ENCODE measurements at places on chromosomes 7 and 10. TPM values are rescaled to one million over a fixed set of nuclear protein-coding genes. Genes with fewer than 3 reads are reported as not detected.

AKR1C3 gene
- 0.22 TPM for polyA plus RNA-seq

- H3K27me3 ChIP-seq: no peaks in the 10 kb centered on the region
- DNase-seq: no peak
- H3K36me3 ChIP-seq: no peaks in the 10 kb centered on the region
- no peak overlapping the region for H3K27ac ChIP-seq
- no peaks in the 10 kb centered on the region for H3K4me1 ChIP-seq
Observed at GRCh38 chr10:84521468-84521867, 193.1 kb downstream of the CCSER2 start.

GRCh38 chr10:95814011-95814727, 58.2 kb downstream of the ENTPD1 start:
- H3K4me1 ChIP-seq: peaks cover 15% of the 10 kb centered on the region
- no peaks in the 10 kb centered on the region for H3K36me3 ChIP-seq
- peak overlapping the region; percentile 58 for H3K27ac ChIP-seq
- peak; percentile 89 for DNase-seq

DNA sequence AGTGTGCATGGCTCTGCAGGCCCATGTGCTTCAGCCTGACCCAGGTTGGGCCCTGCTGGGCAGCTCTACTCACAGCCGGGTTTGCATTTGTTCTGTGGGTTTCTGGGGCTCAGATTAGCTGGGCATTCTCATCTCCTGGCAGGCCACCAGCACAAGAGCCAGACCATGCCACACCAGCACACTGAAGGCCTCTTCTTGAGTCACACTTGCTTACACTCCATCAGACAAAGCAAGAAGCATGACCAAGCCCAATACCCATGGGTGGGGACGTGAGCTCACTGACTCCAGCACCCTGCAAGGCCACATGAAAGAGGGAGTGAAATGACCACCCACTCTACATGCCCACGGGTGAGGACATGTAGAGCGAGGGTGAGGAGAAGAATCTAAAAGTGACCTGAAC, 257.8 kb upstream of the PPP2R2D start:
- no peak overlapping the region for H3K27ac ChIP-seq
- H3K4me3 ChIP-seq: no peak overlapping the region
- no peaks in the 10 kb centered on the region for H3K27me3 ChIP-seq
- DNase-seq: no peak

- H3K4me3 ChIP-seq: no peak overlapping the region
- H3K36me3 ChIP-seq: no peaks in the 10 kb centered on the region
- H3K4me1 ChIP-seq: no peaks in the 10 kb centered on the region
- DNase-seq: no peak
- H3K27ac ChIP-seq: no peak overlapping the region
Observed at GRCh38 chr10:129417870-129418269, 49.2 kb upstream of the MGMT start.

DNA sequence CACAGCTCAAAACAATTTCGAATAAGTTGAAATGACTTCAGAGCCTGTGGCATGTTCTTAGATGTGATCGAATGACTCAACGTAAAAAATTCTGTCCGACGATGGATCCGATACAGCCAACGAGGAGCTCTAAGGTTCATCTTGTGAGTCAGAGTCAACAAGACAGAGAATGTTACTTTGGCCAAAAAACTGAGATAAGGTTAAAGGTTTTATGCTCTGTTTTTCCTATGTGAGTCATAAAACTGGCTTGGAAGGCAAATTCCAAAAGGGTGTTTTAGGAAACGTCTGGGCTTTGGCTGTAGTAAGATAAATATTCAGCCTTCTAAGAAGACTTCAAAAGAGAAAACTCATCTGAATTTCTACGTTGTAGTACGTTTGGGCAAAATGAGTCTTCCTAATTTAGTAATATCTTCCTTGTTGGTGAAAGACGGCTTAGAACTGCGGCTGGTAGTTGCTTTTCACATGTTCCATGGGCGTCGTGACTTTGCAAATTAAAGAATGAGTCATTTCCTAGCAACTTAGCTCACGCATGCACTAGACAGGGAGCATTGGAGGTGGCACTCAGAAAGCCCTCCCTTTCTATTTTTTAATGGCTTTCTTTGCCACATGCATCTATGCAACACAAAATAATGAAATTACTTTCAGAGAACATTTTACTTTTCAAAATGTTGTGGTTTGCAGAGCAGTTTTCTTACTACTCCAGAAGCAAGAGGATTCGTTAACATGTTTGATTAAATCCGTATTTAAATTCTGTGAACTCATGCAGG, 28.2 kb downstream of the PFKP start:
- peaks cover 30% of the 10 kb centered on the region for H3K36me3 ChIP-seq
- peaks cover 51% of the 10 kb centered on the region for H3K4me1 ChIP-seq
- H3K27ac ChIP-seq: peak overlapping the region; percentile 98
- no peaks in the 10 kb centered on the region for H3K27me3 ChIP-seq
- peak; percentile 100 for DNase-seq

DNA sequence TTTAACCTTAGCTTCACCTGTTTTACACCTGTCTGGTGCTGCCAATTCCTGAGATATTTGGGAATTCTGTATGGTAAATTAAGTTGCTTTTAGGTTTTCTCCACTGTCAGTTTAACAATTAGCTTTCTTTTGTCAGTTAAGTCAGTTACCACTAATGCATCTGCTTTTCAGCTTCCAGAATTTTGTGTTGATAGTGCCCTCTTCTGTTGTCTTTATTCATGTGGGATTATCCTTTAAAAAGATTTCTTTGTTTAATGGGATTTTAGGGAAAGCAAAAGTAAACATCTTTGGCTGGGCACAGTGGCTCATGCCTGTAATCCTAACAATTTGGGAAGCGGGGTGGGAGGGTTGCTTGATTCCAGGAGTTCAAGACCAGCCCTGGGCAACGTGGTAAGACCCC, 8.1 kb downstream of the TFAM start:
- DNase-seq: peak; percentile 8
- no peak overlapping the region for H3K27ac ChIP-seq
- H3K36me3 ChIP-seq: peaks cover 14% of the 10 kb centered on the region
- H3K4me1 ChIP-seq: peaks cover 2% of the 10 kb centered on the region
- no peak overlapping the region for H3K4me3 ChIP-seq
- no peaks in the 10 kb centered on the region for H3K27me3 ChIP-seq

DNA sequence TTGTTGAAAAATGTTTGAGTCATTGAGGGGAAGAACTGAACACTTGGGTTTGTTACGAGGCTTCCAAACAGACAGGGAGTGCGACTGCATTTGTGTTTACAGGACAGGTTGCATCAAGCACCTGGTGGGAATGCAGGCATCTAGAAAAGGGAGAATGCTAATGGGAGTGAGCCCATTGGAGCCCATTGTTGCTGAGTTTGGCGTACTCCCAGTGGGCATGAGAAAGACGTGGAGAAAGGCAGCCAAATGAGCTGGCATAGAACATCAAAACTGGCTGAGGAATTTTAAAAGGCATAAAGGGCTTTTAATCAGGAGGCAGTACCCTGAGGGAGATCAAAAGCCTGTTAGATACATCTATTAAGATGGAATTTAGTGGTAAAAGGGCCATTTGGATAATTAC, 171.6 kb upstream of the NPSR1 start:
- H3K4me3 ChIP-seq: no peak overlapping the region
- H3K27ac ChIP-seq: no peak overlapping the region
- no peaks in the 10 kb centered on the region for H3K27me3 ChIP-seq
- DNase-seq: no peak

DNA sequence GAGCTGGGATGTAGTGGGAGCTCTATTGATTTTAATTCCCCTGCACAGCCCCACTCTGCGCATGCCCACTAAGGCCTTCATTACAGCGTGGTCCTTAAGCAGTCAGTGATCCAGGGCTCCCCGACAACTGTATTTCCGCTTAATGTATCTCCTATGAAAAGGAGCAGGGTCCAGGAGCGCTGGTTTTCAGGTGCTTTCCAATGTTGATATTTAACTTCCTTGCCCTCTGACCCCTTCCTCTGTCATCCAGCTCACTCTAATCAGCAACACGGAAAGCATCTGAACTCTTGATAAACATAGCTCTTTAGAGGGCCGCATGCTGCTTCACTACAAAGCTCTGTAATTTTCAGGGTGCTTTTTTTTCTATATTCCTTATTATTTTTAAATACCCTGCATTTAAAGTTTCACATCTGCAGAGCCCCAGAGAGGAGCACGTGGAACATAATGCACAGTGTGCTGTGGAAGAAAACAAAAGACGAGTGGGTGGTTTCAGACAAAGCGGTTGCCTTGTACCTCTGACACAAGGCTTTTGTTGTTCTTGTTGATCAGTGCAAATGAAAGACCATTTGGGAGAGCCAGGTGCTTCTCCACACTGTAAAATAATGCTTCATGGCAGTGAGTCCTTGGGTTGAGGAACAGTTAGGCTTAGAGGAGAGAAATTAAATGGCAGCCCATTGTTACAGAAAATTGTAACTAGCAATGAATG, 465.9 kb upstream of the CELF2 start:
- no peaks in the 10 kb centered on the region for H3K36me3 ChIP-seq
- DNase-seq: no peak
- H3K27me3 ChIP-seq: no peaks in the 10 kb centered on the region
- H3K4me1 ChIP-seq: no peaks in the 10 kb centered on the region
- H3K27ac ChIP-seq: no peak overlapping the region
- no peak overlapping the region for H3K4me3 ChIP-seq

DNA sequence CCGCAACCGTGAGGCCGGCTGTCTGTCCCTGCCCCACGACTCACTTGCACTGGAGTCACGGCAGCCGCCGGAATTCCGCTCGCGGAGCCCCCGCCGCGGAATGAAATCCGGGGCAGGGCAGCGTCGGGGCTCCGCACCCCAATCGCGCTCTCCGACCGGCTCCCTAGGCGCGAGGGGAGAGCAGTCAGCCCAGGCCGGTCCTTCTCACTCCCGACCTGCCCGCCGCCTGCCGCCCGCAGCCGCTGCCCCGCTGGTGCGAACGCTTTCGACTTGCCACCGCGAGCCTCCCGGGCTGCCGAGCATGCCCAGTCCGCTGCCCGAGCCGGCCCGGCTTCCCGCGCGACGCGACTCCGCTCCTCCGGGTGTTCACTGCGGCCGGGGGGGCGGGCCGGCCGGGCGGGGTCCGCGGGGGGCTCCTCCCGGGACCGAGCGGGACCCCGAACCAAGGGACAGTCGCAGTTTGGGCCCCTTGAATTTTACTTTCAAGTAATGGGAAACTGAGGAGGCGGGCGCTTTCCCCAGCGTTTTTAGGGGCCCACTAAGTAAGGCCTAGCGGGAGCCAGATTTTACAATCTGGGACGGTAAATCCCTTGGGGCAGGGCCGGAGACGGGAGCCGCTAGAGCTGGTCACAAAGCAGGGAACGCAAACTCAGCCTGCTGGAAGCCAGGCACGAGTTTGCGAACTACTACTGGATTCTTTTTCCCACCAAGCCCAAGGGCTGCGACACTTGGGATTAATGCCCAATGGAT, at the start of gene SGMS1:
TSS of gene SGMS1 (minus strand) at position 294 of the 750 bp plus-strand sequence. CDS start 279,842 bp downstream, outside the sequence.
- H3K27me3 ChIP-seq: no peaks in the 10 kb centered on the region
- DNase-seq: peak; percentile 83
- peak within 1 kb of the TSS; percentile 97 for H3K27ac ChIP-seq
- H3K36me3 ChIP-seq: no peaks in the 10 kb centered on the region
- peak within 1 kb of the TSS; percentile 63 for H3K4me3 ChIP-seq
- peaks cover 2% of the 10 kb centered on the region for H3K4me1 ChIP-seq

Data from IMR-90 (cell line).